ENCODE measurements at places on chromosomes 2 and 18.

DNA sequence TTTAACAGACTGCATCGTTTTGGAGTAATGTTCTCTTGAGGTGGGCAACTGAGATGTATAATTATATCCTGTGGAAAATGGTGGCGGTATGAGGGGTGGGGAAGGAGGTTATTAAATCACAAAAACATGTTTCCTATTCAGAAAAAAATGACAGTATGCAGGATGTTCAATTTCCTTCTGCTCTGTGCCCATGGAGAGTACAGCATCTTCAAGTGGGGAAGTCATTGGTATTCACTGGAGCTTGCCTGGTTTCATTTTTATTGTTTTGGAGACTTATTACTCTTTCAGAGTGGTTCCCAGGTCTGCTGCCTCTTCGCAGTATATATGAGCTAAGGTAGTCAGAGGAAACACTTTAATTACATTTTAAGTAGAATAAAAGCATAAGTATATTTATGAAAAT is 318.8 kb upstream of the RAB12 start:
- no peak for DNase-seq

GRCh38 chr18:46820863-46821262 is 64.0 kb upstream of the ST8SIA5 start:
- no peak for DNase-seq

DNA sequence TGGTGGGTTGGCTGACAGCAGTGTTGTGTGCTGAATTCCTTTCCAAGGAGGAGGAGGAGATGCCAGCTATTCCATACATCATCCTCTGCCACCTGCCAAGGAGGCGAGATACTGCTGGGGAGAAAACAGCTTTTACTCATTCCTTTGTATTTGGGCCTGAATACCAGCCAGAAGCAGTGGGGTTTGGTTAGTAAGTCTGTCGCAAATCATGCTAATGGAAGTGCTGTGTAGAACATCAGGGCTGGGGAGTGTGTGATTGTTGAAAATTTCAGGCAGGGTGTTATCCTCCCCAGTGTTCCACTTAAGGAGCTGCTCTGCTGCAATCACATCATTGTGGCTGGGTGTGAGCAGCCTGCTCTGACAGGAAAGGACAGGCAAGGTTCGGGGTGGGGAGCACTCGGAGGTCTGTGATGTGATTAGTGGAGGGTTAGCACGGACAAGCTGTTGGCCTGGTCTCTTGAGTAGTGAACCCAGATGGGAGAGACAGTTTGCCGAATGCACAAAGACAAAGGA is 128.2 kb upstream of the DLX2 start:
- no peak for DNase-seq

- no peak for DNase-seq
These were observed 187.1 kb downstream of the FHOD3 start for GRCh38 chr18:36484591-36484990.

DNA sequence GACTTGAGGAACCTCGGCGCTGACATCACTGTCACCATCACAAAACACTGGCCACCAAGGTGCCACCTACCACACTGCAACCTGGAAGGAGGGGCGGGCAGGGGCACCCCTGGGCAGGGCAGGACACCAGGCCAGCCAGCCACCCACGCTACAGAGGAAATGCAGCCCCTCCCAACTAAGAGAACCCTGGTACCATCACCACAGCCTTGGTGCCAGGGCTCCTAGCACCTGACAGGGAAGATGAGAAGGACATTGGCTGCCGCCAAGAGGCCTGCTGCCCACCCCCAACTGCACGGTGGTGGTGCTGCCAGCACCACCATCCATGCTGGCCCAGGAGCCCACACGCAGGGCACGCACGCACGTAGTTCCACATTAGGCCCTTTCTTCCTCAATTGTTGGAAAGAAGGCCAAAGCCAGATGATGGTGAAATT is 88.7 kb downstream of the HDAC4 start:
- DNase-seq, result no peak

All from CD4-positive, alpha-beta T cell treated with Interleukin-12 subunit alpha and Interleukin-12 subunit beta, for 1 hour (primary cell).